Stimulated activated CD8-positive, alpha-beta memory T cell treated with anti-CD3 and anti-CD28 coated beads, Interleukin-7, amount 100 ng/mL, for 1 hour (primary cell): ENCODE measurements at places on chromosomes 13 and 19.

DNA sequence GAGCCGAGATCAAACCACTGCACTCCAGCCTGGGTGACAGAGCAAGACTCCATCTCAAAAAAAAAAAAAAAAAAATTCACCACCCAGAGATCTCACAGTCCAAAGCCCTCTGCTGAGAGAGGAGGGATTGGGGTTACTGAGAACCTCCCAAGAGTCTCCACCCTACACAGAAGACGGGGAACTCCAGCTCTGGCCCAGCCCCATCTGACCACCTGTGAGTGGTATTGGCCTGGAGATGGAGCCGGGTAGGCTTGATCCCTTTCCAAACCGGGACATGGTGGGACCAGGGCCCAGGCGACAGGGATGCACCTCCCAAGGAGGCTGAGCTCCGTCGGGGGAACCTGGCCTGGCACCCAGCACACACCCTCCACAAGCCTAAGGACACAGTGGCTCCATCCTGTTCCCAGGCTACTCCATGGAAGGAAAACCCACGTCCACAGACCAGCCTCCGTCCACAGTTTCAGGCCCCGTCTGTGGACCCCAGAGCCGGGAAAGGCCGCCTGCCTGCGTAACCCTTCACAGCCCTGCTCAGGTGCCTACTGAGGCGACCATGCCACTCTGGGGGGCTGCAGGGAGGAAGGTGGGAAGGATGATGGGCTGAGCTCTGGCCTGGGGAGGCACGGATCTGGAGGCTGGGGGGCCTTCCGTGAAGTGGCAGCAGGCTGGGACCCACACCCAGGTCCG is 1.8 kb downstream of the TMEM259 start:
- DNase-seq: no peak

DNA sequence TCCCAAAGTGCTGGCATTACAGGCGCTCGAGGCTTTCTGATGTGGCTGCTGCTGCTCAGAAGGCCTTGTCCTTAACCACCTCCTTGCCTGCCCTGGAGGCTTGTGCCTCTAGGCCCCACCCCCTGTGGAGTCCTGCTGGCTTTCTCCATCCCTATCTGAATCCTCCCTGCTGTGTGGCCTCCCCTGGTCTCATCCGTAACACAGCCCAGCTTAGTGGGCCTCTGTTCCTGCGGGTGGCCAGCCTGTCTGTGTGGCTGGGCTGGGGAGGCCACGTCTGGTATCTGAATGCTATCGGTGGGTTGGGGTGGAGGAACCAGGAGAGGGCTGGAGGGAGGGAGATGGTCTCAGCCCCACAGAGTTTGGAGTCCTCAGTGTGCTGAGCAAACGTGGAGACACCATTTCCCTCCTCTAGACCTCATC is 4.7 kb downstream of the RPL28 start:
- no peak for DNase-seq

DNA sequence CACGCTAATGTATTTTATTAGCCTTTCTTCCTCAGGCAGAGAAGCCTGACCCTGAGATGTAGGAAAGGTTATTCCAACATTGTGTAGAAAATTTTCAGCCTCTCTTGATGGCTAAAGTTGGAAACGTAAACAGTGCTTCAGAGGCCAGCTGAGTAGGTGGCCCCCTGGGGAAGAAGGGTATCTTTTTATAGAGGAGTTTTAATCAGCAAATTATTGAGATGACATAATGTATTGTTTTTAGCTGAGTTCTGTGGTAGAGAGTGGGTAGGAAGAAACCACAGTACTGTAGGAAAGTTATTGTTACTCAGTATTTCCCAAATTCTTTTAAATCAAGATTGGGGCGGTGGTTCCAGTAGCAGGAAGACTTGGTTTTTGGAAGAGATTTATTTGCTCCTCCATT is 268.8 kb downstream of the DLEU7 start:
- DNase-seq: no peak

- no peak for DNase-seq
These were observed 2.7 kb downstream of the JUND start for GRCh38 chr19:18278521-18279265.

DNA sequence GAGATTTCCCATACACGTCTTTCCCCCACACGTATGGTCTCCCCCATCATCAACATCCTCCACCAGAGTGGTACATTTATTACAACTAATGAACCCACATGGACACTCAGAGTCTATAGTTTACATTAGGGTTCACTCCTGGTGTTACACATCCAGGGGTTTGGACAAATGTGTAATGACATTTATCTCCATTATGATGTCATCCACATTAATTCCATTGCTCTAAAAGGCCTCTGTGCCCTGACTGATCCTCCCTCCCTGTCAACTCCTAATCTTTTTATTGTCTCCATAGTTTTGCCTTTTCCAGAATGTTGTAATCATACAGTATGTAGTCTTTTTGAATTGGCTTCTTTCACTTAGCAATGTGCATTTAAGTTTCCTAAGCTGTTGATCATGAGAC is 8.2 kb downstream of the ZNF383 start:
- DNase-seq: no peak

GRCh38 chr13:33554919-33555791 is 262.8 kb upstream of the RFC3 start:
- DNase-seq: no peak
